ENCODE measurements at places on chromosomes 4 and X.

DNA sequence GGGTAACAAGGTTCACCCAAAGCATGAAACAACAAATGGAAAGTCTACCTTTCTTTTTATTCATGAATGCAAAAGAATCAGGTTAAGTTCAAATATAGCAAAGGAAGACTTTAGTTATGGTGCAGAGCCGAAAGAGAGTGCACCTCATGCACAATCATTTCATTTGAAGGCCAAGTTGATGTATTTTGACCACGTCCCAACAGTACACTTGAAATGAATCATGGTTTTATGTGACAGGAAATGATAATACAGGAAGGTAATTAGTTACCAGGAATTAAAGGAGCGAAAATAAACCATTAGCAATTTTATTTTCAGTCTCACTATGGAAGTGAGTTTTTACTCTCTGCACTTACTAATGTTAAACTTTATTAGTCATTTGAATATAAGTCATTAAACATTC, 281.2 kb upstream of the DIAPH2 start:
- no peak for DNase-seq

GRCh38 chr4:24798036-24798610, 2.8 kb downstream of the SOD3 start:
- DNase-seq: no peak

GRCh38 chrX:66638591-66639500, at the start of gene EDA2R:
Gene EDA2R (minus strand): TSS chrX:66639078. CDS start chrX:66616020, 23,058 bp downstream.
- peak; percentile 96 for DNase-seq

GRCh38 chr4:60221866-60222265, 978.3 kb upstream of the ADGRL3 start:
- no peak for DNase-seq

DNA sequence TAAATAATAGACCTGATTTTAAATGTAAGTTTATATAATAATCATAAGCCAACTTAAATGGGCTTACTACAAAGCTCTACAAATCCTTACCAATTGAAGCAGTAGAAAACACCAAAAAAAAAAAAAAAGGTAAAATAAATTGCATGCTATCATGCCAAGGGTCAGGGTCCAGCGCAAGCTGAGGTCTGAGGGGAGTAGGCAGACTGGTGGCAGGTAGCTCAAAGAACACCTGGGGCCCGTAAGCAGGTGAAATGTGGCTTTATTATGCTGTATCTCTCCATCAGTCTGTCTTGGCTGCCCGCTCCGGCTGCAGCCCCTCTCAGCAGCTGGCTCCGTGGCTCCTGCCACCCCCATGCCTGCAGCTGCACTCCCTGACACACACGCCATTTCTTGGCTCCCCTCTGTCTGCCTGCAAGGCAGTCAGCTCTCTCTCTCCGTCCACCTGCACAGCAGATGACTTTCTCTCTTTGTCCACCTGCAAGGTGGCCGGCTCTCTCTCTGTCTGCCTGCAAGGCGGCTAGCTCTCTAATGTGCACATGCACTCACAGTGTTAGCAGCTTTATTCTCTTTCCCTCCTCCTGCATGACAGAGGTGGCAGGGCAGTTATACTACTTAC, 209.4 kb upstream of the UGT8 start:
- DNase-seq: no peak

DNA sequence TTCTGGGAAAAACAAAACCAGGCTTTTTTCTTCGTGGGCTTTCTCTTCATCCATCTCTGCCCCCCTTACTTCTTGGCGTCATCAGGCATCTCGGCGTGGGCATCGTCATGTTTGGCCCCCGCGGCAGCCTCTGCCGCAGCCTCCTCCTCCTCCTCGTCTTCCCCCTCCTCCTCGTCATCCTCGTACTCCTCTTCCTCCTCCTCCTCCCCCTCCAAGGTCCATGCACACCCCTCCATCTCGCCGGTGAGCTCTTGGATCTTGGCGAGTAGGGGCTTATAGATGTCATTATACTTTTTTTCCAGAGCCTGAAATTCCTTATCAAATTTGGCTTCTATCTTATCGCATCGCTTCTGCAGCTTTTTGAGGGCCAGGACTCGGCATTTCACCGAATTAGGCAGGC, 488 bp downstream of the NAP1L5 start:
- no peak for DNase-seq

DNA sequence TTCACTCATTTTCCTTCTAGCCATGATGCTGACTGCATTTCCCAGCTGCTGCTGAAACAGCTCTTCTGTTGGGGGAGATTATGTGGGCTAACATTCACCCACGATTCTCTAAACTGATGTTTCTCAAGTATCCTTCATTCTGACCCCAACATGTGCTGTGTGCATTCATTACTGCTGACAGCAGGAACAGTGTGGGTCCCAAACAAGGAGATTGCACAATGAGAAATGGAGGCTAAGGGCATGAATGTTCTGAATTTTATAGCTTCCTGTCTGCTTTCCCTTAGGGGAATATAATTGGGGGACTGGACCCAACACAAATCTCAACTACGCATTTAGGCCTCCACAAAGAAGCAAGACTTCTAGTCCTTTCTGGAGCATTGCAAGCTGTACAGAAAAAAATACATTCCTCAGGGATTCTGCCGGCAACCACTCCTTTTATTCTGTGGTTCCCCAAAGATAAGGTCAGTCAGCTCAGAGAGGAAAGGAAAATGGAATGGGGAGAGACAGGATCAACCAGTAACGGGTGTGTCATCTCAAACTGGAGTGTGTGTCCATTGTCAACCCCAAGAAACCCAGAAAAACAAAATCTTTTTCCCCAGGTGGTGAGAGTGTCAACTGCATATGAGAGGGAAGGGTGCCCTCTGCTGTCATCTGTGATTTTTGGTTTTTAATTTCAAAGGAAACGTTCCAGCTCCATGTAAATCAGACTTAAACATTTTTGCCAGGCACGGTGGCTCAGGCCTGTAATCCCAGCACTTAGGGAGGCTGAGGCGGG, 81.5 kb upstream of the EGFL6 start:
- DNase-seq: peak; percentile 44

DNA sequence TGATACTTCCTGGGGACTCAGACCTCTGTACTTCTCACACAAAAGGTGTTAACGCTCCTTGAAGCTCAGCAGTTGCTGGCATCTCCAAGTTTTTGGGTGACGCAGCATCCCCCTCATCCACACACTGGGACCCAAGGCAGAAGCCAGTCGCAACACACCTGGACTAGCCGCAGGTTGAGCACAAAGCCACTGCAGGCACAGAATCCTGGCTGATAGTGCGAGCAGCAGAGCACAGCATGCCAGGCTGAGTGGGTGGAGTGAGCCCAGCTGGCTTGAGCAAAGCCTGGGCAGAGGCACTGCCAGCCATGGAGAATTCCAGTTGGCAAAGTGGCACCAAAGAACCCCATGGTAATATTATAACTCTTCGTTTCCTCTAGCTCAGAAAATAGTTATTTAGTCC, 873.2 kb upstream of the NDST4 start:
- no peak for DNase-seq

- DNase-seq: peak; percentile 87
Observed at GRCh38 chr4:74223801-74224200, 65.9 kb downstream of the MTHFD2L start.

- DNase-seq: no peak
Observed at GRCh38 chr4:113899271-113900070, 80.0 kb downstream of the ARSJ start.

GRCh38 chr4:128660361-128661215, 148.9 kb upstream of the JADE1 start:
- DNase-seq: no peak

- no peak for DNase-seq
Observed at GRCh38 chr4:157265281-157265680, 44.8 kb downstream of the GRIA2 start.

DNA sequence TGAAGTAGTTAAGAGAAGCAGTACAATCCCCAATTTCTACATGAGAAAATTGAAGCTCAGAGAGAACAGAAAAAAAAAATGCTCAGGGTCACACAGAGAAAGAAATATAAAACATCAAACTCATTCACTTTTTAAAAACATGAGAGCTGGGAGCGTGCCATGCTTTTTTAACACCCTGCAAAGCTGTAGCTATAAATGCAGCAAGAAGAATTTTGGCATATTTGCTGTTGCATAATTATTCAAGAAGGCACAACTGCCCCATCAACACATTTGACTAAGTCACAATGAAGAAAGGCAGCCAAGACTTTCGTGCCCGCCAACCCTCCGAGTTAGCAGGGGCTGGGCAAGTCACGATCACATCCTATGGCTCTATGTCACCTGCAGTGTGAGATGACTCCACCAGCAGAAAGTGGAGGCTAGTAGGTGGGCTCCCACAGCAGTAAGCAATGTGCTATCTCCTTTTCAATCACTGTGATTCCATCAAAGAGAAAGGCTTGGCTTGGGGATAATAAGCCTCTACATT, 214.8 kb downstream of the DHX15 start:
- no peak for DNase-seq

- no peak for DNase-seq
Observed at GRCh38 chrX:118751950-118752783, 24.8 kb downstream of the IL13RA1 start.

DNA sequence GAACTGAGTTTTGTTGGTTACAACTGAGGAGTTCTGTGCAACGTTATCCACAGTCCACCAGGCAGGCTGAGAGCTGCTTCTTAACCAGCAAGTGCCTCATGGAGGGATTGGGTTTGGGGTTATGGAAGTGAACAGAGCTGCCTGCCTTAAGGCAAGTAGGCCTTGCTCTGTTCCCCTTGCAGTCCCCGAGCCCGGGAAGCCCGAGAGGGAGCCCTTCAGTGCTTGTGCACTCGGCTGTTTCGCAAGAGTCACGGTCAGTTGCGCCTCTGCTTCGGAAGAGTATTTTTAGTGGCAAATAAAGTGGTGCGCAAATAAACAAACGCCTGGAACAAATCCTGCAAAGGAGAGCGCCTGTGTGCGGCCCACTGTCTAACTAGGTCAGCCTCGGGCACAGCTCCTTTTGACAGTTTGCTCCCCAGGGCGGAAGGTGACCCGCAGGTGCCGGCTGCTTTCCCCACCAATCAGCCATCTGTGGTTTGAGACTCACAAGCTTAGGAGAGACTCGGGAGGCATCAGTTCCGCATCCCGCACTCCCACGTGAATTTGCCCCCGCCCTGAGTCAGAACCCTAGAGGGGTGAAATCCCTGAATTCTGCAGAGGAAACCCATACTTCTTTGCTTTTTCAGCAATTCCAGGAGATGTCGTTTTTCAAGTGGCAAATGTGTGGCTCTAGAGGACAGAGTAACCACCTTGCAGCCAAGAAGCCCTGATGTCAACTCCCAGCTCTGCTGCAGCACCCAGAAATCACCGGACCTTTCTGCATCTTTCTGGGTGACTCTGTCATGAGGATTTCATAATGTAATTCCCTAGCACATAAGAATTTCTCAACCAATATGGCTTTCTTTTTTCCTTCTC, 56.8 kb downstream of the LGI2 start:
- DNase-seq: peak; percentile 25

DNA sequence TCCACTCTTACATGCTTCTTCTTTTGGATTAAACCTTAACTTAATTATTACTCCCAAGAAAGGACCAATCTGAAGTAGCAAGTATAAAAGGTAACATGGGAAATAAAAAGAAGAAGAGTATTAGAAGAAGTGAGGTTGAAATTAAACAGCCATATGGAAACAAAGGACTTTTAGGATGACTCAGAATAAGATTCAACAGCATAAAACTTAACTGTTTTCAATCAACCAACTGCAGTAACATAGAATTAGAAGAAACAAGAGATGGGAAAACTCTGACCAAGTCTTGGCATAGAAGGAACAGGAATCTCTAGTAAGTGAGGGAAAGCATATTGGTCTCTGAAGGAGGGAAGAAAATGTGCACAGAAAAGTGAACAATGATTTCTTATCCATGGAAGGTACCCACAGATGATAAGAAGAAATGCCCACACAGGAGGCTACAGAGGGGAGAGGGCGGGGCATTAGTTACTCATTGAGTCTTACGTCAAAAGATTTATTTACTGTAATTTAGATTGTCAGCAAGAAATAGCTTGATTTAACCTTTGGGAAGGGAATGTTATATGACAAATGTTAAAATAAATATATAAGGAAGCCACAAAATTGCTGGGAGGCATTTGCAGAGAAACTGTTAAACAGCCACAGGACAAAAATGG, 177.3 kb downstream of the BANK1 start:
- peak; percentile 54 for DNase-seq

DNA sequence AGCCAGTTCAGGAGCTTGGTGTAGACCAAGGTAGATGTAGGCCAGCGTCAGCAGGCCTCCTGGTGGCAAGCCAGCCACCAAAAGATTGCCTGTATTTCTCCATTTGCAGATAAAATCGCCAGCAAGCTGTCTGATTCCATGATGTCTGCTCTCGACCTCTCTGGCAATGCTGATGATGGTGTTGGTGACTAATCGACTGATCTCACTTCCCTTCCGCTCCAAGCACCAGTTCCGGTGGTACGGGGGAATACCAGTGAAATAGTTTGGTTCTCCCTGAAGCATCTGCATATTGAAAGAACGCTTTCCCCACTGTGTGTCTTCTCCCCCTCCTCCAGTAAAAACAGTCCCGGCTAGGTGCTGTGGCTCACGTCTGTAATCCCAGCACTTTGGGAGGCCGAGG, 30.4 kb downstream of the GNL3L start:
- no peak for DNase-seq

- DNase-seq: no peak
Observed at GRCh38 chr4:15423285-15423711, 4.5 kb upstream of the C1QTNF7 start.

- DNase-seq: no peak
Observed at GRCh38 chrX:1466971-1467561, 14.4 kb upstream of the ASMTL start.

DNA sequence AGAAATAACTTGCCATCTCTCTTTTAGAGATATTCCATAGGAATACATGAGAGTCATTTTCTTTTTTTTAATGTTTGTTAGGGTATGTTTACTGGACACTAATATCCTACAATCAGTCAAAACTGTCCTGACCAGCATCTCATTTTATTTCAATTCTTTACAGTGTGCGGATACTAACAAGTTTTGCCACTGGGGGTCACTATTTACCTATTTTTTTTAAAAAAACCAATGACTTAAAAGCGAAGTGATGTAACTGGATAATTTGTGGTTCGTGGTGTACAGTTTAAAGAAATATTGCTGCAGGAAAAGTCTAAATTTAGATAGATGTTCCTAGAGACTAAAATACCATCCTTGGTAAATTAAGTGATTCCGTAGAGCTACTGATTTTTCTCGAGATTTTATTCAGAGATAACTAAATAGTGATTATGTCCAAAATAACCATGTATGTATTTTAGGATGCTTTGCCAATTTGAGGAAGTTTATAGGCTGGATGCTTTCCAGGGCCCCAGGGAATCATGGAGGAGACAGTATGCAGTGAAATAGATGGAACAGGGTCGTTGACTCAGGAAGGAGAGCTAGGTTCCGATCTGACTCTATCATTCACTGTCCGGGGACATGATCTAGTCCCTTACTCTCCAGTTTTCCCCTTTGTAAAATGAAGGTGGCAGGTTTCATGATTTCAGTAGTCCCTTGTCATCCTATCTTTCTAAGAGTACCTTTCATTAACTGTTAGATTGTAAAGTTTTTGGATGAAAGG, 34.0 kb upstream of the GNPDA2 start:
- DNase-seq: peak; percentile 19

DNA sequence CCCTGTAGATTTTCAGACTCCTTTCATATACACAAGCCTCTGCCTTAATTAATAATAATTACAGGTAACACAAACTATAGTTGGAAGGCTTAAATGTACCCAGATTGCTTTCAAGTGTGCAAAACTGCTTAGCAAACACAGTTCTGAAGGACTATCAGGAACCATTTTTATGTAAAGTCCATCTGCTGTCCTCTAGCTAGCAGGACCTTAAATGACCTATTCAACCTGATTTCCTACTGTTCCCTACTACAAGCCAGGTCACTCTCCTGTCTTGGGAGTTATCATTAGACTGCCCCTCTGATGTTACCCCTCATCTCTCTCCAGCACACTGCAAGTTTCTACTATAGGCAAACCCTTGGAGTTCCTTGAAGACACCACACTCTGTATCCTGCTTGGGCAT, 157.3 kb downstream of the GBA3 start:
- DNase-seq: no peak

GRCh38 chr4:7938609-7939376, 868 bp downstream of the AFAP1 start:
- DNase-seq: no peak

All from NCI-H460 (cell line).